ENCODE measurements at places on chromosomes 4 and X.

DNA sequence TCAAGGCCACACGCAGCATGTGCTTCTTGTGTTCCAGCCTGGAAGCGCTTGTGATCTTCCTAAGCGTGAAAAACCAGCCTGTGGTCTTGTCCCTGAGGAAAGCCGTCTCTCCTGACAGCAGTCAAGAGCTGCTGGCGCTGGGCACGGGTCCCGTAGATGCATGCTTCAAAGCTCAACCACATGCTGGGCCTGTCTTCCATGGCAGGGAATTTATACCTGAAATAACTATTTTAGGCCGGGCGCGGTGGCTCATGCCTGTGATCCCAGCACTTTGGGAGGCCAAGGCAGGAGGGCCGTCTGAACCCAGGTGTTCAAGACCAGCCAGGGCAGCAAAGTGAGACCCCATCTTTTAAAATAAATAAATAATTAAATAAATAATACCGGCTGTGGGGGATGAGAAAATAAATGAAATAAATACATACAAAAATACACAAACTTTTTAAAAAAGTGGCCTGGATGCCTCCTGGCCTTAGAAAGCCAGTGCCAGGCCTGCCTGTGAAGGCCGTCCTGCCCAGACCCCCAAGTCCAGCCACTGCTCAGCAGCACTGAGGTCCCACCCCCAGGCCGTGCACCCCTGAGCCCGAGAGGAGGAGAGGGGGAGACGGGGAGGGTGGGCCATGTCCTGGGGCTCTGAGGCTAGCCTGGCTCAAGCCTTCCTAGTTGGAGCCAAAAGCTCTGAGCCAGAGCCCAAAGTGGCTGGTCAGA is 10.4 kb downstream of the LRPAP1 start:
- no peak for DNase-seq

- DNase-seq: no peak
Measured at GRCh38 chr4:108398836-108399235, 221.5 kb upstream of the RPL34 start.

DNA sequence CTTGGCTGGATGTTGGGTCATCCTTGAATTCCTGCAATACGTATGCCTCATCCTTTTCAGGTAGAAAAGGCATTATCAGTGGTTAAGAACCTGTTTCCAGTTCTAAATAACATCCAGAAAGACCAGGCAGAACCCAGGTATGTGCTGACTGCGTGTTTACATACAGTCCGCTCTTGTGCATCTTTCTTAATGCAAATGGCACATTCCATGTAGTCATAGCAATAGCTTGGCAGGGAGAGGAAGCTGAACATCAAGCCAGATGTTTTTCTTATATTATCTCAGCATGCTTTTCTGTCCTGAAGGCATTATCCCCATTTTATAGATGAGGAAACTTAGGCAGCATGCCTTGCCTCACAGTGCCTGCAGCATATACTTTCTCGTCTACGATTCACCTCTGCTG is 2.1 kb downstream of the DCLK2 start:
- DNase-seq: no peak

DNA sequence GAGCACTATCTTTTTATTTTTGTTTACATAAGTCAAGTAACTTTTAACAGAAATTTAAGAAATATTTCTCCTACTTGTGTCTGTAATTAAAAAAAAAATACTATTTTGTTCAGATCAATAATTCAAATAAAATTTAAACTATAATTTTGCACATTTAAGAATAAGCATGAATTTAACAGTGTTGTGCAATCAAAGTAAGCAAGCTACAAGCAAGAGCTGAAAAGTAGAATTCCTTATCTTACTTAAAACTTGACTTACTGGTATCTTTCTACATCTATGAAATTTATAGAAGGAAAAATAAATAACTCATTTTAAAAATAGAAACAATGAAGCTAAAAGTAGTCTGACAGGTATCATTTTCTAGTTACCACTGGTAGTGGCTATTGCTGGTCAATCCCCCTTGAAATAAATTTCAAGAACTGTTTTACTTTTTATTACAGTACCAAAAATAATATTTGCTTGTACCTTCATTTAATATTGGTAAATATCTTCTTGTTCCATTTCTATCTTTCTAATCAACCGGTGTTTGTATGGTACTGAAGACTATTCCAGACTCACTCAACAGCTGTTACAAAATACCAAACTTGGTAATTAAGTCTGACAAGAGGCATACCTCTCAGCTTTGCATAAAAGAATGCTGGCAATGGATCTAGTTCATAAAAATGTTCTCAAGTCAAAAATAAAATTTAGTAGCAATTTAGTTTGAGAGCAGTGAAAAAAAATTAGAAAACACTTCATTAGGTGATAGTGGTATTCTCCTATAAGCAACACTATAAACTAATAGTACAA is 62.2 kb downstream of the NOCT start:
- DNase-seq: no peak

DNA sequence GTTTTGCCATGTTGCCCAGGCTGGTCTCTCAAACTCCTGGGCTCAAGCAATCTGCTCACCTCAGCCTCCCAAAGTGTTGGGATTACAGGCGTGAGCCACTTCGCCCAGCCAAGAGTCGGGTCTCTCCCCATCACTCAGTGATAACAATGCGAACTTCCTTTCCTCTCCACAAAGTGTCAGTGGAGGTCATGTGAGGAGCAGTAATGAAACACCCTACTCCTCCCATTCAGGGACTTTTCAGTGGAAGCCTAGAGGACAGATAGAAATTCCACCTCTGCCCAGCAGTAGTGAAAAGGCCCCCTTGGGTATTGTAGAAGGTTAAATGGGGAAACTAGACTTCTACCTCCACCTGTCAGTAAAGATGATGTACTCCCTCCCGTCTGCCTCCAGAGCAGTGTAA is 141.9 kb upstream of the STK26 start:
- DNase-seq: no peak

GRCh38 chrX:9349572-9350494 is 115.0 kb upstream of the TBL1X start:
- DNase-seq: peak; percentile 42
